Chondrocyte (in vitro differentiated cells): ENCODE measurements at places on chromosomes 12 and 14.

GRCh38 chr14:63686926-63687325 lies 40.9 kb downstream of the SGPP1 start:
- no peak for DNase-seq

- DNase-seq: no peak
These were observed 178.1 kb downstream of the CRADD start for GRCh38 chr12:93855261-93855660.

DNA sequence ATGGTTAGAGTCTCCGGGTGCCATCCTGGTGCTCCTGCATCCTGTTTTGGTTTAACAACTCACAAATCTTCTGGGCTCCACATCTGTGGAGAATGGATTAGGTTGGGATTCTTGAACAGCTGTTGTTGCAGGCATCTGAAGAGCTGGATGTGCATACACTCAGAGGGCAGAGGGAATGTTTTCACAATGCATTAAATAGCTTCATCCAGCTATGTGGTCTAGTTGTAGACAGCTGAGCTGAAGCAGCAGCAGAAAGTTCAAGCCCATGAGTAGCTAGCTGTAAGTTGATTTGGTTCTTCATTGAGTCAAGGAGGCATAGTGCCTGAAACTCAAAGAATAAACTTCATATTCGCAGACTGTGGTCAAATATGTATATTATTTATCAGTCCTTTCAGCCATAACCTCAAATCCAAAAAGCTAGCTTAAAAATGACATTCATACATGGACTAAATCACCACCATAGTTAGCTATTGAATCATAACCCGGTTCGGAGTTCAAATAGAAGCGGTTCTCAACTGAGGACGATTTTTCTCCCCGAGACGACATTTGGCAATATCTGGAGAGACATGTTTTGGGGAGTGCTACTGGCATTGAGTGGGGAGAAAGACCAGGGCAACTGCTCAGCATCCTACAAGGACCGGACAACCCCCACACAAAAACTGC lies 858 bp upstream of the ANKRD13A start:
- no peak for DNase-seq

DNA sequence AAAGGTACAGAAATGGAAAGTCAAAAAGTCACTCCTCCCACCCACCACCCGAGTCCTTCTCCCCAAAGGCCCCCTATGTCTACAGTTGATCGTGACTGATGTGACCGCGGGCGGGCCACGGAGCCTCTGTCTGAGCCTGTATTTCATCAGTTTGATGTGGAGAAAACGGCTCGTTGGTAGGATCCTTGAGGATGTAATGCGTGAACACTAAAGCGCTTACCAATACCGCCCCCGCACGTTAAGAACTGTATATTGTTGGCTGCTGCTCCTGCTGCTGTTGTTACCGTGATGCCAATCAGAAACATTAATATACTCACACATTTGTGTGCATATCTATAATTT lies 24.6 kb upstream of the UBC start:
- DNase-seq: peak; percentile 38

DNA sequence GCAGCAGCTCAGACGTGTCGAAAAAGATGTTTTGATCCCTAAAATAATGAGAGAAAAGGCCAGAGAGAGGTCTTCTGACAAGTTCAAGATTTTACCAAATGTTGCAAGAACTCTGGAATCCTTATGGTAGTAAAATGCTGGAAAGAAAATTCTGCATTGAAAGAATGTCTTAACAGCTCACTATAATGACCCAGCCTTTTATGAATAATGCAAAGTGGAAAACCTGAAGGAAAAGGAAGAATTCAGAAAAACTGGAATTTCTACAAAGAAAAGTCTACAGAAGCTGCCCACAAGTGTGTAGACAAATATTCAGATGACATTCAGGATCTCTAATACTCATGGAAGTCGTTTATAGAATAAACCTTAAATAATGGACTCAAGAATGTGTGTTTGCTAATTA lies 1.8 kb upstream of the CCDC88C start:
- DNase-seq: no peak

DNA sequence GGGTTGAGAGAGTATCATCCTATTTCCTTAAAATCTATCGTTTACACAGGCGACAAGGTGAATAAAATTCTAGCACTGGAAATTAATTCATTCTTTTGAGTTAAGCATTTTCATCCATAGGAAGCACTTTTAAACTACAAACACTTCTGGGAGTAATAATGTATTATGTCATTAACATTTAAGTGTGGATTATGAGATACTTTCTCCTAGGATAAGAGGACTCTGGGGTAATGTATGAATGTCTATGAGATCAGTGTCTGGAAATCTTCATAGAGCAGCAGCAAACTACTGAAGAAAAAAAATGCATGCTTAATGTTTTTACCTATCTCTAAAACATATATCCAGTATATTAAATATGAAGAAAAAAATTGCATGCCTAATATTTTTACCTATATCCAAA lies 86.9 kb downstream of the EPS8 start:
- DNase-seq: no peak

GRCh38 chr12:46888568-46888967 lies 62.8 kb upstream of the SLC38A4 start:
- no peak for DNase-seq

DNA sequence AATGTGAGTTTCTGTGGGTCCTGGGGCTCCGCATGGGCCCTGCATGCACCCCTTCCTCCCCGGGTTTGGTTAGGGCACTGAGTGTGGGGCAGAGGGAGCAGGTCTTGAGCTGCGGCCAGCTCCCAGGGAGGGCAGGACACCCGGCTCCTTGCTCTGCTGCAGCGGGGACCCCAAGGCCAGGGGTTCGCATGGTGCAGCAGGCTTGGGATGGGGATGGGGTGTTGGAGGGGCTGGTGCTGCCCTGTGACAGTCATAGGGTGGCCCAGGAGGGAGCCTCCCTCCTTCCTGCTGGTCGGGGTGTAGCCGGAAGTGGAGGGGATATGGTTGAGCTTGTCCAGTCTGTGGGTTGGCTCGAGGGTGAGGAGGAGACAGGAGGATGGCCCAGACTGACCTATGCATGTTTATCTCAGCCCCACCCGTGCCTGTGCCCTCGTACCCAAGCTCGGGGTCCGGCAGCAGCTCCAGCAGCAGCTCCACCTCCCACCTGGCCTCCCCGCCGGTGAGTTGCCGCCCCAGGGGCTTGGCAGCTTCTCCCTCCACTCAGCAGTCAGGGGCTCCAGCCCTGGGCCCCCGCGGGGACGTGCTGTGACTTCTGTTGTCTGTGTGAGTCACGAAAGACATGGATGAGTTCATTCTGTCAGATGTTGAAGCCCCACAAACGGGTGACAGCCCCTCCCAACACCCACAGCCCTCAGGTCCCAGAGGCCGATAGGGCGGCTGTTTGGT lies 16.0 kb downstream of the ULK1 start:
- no peak for DNase-seq

- no peak for DNase-seq
These were observed 52.0 kb upstream of the RNU6-8 start for GRCh38 chr14:32254952-32255679.

DNA sequence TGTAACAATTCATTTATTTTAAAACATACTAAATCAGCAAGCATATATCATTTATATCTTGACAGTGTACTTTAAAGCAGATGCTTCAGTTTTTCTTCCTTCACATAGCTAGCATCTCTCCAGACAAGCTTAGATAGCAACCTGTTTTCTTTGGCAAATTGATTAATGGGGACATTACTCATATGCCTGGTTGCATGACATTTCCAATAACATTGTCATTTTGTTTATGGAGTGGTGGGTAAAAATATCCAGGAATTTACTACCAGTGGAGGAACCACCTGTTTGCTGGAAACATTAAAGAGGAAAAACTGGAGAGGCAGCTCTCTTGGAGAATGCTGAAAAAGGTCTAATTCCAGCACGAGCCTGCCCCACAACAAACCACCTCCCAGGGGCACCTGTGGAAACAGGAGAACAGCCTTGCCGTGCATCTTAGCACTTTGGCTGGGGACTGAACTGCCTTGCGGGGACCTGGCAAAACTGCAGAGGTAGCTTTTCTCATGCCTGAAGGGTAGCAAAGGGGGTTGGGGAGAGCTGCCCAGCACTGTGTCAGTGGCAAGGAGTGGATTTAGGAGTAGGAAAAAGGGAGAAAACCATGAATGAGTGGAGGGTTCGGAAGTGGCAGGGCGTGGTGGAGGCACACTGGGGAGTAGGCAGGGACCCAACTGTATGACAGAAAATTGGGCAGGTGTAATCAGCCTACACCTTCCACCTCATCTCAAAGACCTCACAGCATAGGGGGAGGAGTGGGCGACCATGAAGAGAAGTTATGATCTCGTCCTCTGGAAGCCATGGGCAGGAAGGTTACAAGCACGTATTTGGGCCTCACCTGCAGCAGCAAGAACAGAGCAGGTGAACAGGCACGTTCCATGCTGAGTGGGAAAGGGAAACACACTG lies 11.7 kb upstream of the CREBL2 start:
- DNase-seq: no peak

DNA sequence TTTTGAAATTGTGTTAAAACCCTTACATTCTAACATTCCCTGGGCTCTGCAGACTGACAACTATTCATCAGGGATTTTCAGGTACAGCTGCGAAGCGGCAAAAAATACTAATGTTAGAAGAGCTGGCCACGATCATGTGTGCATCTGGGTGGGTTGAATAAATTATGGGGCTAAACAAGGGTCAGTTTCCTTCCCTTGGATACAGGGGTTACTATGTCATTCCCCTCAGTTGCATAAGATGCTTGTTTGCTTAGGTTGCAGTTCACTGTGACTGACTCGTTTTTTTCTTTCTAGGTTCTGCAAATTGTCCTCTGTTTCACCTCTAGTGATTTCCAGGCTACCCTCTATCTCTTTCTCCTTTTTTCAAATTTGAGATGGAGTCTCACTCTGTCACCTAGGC lies 58.1 kb upstream of the GRIP1 start:
- no peak for DNase-seq

GRCh38 chr14:69355607-69356281 lies 42.4 kb downstream of the ERH start:
- DNase-seq: no peak

GRCh38 chr14:54446161-54446693 lies 5.1 kb upstream of the CNIH1 start:
- no peak for DNase-seq

DNA sequence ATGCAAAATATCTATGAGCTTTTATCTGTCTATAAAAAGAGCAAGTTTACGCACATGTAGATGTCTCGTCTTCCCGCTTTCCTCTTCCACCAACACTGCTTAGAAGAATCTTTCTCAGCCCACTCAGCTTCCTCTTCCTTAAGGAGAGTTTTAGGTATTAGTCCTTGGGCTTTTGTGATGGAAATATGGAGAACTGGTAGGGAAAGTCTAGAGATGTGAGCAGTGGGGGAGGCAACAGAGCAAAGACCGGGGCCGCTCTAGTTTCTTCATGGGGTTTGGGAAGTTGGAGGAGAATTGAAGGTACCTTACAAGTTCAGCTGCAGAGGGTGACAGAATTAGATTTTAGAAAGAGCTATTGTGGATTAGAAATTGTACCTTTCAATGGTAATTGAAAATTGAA lies 56.3 kb upstream of the CPNE8 start:
- DNase-seq: no peak

GRCh38 chr14:99564256-99564925 lies 39.6 kb downstream of the CCDC85C start:
- no peak for DNase-seq

DNA sequence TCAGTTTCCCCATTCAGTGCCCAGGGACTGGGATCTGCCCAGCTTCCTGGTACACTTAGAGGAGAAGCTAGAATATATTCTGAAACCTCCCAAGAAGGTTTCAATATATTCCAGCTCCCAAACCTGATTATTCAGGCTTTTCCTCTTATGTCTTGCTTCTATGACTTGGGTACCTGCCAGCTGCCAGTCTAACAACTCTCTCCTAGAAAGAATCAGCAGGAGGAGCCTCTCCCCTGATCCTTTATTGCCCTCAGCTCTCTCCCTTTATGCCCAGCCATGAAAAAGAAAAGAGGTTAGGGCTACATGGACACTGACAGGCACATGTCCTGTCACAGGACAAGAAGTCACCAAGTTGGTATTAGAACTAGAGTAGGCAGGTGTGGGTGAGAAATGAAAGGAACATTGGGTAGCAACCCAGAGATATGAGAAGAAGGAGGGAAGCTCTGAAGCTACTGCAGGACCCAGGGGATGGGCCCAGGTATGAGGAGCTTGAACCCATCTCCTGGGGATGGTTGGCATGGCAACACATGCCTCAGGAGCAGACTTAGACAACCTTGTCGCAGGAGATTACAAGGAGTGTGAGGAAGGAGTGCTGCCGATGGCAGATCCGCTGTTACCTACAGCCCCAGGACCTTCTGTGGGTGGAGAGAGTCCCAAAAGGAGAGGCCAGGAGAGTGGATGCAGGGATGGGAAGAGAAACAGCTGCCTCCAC lies 2.0 kb upstream of the CACNB3 start:
- no peak for DNase-seq

GRCh38 chr12:116508145-116509121 lies 50.7 kb upstream of the MAP1LC3B2 start:
- DNase-seq: no peak

DNA sequence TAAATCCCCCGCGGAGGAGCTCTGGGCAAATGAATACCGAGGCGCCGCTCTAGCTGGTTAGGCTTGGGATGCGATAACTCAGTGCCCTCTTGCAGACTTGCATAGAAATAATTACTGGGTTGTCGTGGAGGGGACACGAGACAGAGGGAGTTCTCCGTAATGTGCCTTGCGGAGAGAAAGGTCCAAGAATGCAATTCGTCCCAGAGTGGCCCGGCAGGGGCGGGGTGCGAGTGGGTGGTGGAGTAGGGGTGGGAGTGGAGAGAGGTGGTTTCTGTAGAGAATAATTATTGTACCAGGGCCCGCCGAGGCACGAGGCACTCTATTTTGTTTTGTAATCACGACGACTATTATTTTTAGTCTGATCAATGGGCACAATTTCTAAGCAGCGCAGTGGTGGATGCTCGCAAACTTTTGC lies 2.5 kb upstream of the TBX5 start:
- no peak for DNase-seq

GRCh38 chr14:104293851-104294627 lies 155.7 kb downstream of the KIF26A start:
- DNase-seq: peak; percentile 57

- DNase-seq: no peak
These were observed 3.7 kb upstream of the TAMALIN start for GRCh38 chr12:52003016-52003550.

DNA sequence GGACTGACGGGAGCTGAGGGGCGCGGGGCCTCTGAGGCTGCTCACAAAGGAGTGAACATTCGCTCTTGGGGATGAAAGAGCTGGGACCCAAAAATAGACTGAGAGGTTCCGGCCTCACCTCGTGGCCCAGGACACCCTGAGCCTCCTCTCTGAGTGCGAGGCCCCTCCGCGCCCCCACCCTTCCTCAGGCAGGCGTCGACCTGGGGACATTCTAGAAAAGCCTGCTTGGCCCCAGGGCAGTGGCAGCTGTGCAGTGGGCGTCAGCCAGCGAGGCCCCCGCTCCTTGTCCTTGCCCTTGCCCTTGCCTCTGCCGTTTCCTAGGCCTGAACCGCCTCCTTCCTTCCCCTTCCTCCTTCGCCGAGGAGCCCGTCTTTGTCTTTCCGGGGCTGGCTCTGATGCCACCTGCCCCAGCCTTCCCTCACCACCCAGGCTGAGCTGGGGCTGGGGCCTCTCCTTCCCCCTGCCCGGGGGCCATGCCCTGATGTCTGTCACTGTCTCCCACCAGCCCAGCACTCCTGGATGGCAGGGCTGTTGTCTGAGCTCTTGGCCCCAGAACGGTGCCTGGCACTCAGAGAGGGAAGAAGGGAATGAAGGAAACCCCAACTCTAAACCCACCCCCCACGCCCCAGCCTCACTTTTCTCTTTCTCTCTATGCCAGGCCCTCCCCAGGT lies 208.2 kb upstream of the RTL1 start:
- DNase-seq: no peak
